Stimulated activated CD4-positive, alpha-beta T cell treated with anti-CD3 and anti-CD28 coated beads, Interleukin-2, amount 100 ng/mL, for 24 hours (primary cell): ENCODE measurements at places on chromosomes 6 and 20.

- no peak for DNase-seq
Measured at GRCh38 chr6:79506251-79506650, 31.0 kb downstream of the LCA5 start.

DNA sequence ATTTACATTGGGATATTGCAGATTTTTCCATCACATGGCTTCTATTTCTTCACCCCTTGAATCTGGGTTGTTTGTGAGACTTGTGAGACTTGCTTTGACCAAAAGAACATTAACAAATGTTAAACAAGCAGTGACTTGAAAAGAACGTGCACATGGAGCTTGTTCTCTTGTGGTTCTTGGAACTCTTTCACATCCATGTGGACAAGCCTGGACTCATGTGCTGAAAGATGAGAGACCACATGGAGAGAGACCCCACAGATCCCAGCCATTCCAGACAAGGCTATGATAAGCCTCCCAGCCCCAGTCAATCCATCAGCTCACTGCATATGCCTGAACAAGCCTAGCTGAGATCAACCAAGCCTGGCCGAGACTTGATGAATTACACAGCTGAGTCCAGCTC lies 1365.7 kb upstream of the GJE1 start:
- no peak for DNase-seq

GRCh38 chr6:49890988-49891387 lies 24.7 kb upstream of the CRISP1 start:
- no peak for DNase-seq

DNA sequence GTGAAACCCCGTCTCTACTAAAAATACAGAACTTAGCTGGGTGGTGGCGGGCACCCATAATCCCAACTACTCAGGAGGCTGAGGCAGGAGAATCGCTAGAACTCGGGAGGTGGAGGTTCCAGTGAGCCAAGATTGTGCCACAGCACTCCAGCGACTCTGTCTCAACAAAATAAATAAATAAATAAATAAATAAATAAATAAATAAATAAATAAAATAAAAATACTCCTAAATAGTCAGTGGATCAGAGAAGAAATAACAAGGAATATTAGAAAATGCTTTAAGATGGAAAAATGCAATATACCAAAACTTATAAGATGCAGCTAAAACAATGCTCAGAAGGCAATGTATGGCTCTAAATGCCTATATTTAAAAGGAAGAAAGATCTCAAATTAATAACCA lies 39.0 kb upstream of the SASH1 start:
- DNase-seq = no peak
